AG08396 (cell line): ENCODE measurements at places on chromosomes 1 and 21.

DNA sequence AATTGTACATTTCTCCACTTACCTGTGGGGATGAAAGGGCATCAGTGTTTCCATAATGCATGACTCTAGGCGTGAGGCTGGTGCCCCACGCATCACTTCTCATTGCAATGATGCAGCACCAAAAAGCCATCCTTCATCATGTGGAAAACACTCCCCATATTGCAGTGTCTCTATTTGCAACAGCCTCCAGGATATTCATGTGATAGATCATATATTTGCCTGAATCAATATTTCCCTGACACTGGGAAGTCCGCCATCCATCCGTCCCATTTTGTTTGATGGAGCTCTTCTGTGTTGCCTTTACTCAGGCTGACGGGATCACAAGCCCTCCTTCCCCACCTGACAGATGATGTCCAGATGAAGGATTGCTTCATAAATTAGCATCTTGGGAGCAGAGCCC lies 74.5 kb upstream of the CAMK1G start:
- no peak for DNase-seq

GRCh38 chr1:187744665-187745064 lies 915.9 kb downstream of the PLA2G4A start:
- DNase-seq: no peak

DNA sequence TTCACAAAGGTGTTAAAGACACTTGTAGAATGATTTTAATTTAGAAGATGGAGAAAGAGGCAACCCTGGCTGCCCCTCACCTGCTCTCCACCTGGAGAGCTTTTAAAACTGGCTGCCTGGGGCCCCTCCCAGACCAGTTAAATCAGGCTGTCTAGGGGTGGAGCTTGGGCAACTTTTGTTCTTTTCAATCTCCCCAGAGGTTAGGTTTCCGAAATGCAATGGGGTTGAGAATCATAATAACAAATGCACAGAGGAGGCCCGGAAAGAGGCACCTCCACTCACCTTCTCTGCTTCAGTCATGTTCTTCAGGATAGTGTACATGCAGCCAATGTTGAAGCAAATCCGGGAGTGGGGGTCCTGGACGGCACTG lies 400 bp downstream of the NCF2 start:
- no peak for DNase-seq

- DNase-seq: no peak
These were observed 619.3 kb downstream of the PTPRU start for GRCh38 chr1:29855561-29856160.

- DNase-seq: peak; percentile 31
These were observed 153.3 kb downstream of the NR5A2 start for GRCh38 chr1:200180821-200181220.

GRCh38 chr1:178877896-178878295 lies 7.0 kb upstream of the ANGPTL1 start:
- no peak for DNase-seq

DNA sequence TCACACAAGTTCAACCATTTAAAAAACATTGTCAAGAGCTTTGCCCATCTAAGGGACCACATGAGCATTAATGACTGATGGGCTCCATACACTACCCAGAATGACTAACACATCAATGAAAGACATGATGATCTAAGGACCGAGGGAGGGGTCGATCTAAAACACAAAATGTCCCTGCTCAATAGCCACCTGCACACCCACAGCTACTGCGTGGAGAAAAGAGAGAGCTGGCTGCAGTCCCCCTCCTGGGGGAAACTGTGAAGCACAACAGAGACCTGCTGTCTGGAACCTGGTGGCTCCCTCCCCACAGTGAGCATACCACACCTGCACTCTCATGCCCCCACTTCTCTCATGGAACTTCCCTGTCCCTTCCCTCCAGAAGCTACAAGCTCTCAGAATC lies 130.1 kb upstream of the ERG start:
- DNase-seq: no peak

- peak; percentile 84 for DNase-seq
These were observed 20.8 kb downstream of the PPFIA4 start for GRCh38 chr1:203046984-203047630.

- no peak for DNase-seq
These were observed 449.1 kb downstream of the PTPRU start for GRCh38 chr1:29685387-29685786.

- DNase-seq: no peak
These were observed 27.1 kb upstream of the C1orf105 start for GRCh38 chr1:172393354-172393753.

DNA sequence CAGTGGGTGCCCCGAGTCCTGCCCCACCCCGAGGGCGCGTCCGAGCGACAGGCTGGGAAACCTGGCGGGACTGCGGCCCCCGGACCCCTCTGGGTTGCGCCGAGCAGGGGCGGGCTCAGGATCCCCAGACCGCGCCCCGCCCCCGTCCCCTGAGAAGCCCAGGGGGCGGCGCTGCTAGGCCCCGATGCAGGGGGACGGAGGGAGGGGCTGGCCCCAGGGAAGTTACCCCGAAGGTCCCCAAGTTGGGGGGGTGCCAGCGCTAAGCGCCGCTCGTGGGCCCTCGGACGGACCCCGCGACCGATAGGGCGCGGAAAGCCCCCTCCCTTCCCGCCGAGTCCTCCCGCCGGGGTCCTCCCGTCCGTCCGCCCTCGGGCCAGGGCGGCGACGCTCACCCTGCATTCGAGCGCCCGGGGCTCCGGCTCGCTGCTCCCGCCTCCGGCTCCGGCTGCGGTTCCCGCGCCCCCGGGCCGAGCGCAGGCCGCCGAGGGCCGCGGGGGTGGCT lies 414 bp downstream of the GPR153 start:
- no peak for DNase-seq

GRCh38 chr1:102234753-102235359 lies 238.1 kb upstream of the OLFM3 start:
- no peak for DNase-seq

DNA sequence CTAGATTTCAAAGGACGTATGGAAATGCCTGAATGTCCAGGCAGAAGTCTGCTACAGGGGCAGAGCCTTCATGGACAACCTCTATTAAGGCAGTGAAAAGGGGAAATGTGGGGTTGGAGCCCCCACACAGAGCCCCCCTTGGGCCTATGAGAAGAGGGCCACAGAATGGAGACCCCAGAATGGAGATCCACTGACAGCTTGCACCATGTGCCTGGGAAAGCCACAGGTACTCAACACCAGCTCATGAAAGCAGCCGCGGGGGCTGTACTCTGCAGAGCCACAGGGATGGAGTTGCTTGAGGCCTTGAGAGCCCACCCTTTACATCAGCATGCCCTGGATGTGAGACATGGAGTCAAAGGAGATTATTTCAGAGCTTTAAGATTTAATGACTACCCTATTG lies 108.7 kb downstream of the DMRTB1 start:
- DNase-seq: no peak
